ENCODE measurements at places on chromosomes 3 and 15. TPM values are rescaled to one million over a fixed set of nuclear protein-coding genes. Genes with fewer than 3 reads are reported as not detected.

Gene SKOR1
- under 0.01 TPM for total RNA-seq

Gene LDHAL6B
- not detected for total RNA-seq

Gene GUCA1C
- total RNA-seq: not detected

Gene PPARG
- total RNA-seq: 14.5 TPM
